ENCODE measurements at places on chromosomes 13 and 19.

DNA sequence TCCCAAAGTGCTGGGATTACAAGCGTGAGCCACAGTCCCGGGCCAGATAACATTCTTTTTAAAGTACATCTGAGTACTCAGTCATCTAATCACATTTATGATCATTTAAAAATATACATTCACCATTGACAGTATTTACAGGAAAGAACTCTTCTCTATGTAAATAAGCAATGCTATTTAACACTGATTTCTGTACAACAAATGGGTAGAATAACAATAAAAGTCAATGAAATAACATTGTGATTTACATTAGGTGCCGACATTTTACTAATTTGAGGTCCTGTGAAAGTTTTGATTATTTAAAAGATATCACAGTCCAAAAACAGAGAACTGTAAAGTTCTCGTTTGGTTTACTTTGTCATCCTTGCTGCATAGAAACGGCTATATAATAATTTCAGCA, 1763.7 kb downstream of the SLITRK1 start:
- DNase-seq, result no peak

- no peak for DNase-seq
Measured at GRCh38 chr19:8688930-8689329, 9.7 kb downstream of the ACTL9 start.

DNA sequence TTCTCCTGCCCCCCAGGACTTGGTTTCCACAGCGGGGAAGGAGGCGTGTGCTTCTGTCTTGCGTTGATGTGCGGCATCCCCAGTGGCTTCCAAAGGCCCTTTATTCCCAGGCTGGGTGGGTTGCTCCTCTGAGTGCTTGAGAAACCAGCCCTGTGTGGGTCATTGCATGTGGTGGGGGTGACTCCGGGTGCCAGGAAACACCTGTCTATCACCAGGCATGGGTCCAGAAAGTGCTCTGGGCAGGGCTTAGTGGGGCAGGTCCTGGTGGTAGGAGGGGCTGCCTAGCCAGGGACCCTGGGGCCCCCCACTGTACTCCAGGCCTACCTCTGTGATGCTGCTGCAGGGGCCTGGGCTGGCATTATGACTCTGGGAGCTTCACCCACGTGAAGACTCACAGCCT, 9.6 kb downstream of the DDA1 start:
- no peak for DNase-seq

- DNase-seq, result no peak
Measured at GRCh38 chr13:77298426-77298825, 28.5 kb downstream of the MYCBP2 start.

GRCh38 chr19:18312092-18312534, 10.8 kb downstream of the LSM4 start:
- DNase-seq, result no peak

DNA sequence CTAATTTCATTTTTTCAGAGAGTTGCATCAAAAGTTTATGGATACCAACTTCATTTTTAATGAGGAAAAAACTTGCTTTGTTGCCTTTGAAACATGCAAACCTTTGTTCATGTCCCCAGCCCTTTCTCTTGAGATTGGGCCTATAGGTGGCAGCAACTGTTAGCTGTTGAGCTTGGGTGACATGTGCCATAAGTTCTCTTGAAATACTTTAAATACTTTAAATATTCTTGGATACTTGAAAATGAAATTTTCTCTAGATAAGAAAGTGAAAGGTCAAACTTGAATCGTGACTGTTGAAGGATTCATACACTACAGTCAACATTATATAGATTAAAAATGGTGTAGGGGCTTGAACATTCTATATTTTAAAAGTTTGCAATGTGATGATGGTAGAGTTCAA, 294.9 kb downstream of the NDFIP2 start:
- peak; percentile 74 for DNase-seq

GRCh38 chr13:23918208-23918607, 20.9 kb upstream of the C1QTNF9B start:
- no peak for DNase-seq

DNA sequence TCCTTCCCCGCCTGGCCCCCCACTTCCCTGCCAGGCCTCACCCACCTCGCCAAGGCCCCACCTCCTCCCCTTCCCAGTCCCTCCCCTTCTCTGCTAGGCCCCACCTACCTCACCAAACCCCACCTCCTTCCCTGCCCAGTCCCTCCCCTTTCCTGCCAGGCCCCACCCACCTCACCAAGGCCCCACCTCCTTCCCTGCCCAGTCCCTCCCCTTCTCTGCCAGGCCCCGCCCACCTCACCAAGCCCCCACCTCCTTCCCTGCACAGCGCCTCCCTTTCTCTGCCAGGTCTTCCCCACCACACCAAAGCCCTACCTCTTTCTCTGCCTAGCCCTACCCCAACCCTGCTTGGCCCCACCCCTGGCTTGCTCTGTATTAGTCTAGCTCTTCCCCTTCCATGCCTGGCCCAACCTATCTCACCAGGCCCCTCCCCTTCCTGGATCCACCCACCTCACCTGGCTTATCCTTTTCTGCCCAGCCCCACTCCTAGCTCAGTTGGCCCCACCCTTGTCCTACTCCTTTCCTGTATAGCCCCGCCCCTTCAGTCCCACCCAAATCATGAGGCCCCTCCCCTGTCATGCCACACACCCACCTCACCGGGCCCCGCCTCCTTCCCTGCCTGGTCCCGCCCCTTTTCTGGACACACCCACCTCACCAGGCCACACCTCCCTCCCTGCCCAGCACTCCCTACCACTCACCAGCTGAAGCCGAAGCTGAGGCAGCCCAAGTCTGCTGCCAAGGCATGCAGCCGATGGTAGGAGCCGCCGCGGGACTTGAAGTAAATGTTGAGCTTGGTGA, 16.2 kb downstream of the CERS1 start:
- no peak for DNase-seq

- DNase-seq, result peak; percentile 57
Measured at GRCh38 chr19:19113040-19113626, 25.1 kb downstream of the TMEM161A start.

- DNase-seq, result no peak
Measured at GRCh38 chr13:37295573-37295972, 190.1 kb upstream of the CSNK1A1L start.

GRCh38 chr13:42970824-42971690, 21.0 kb downstream of the EPSTI1 start:
- peak; percentile 54 for DNase-seq

- DNase-seq, result no peak
Measured at GRCh38 chr19:48955308-48955958, 758 bp downstream of the BAX start.

GRCh38 chr13:30976025-30976424, 43.6 kb downstream of the TEX26 start:
- no peak for DNase-seq

GRCh38 chr13:62473190-62473943, 1057.7 kb upstream of the PCDH20 start:
- DNase-seq, result no peak

DNA sequence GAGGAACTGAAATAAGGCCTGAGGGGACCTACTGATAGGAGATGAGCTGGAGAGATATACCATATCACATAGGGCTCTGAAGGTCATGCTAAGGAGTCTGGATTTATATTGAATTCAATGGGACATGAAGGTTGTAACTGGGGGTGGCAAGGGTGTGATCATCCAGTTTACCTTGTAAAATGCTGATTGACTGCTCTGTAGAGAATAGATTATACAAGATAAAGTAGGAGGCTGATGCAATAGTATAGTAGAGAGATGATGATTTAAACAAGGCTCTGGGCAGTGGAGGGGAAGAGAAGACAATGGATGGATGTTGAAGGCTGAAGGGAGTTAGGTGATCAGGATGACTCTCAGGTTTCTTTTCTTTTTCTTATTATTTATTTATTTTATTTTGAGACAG, 18.0 kb upstream of the PAN3 start:
- DNase-seq, result no peak

- peak; percentile 38 for DNase-seq
Measured at GRCh38 chr19:57559008-57559403, 657 bp downstream of the ZNF550 start.

DNA sequence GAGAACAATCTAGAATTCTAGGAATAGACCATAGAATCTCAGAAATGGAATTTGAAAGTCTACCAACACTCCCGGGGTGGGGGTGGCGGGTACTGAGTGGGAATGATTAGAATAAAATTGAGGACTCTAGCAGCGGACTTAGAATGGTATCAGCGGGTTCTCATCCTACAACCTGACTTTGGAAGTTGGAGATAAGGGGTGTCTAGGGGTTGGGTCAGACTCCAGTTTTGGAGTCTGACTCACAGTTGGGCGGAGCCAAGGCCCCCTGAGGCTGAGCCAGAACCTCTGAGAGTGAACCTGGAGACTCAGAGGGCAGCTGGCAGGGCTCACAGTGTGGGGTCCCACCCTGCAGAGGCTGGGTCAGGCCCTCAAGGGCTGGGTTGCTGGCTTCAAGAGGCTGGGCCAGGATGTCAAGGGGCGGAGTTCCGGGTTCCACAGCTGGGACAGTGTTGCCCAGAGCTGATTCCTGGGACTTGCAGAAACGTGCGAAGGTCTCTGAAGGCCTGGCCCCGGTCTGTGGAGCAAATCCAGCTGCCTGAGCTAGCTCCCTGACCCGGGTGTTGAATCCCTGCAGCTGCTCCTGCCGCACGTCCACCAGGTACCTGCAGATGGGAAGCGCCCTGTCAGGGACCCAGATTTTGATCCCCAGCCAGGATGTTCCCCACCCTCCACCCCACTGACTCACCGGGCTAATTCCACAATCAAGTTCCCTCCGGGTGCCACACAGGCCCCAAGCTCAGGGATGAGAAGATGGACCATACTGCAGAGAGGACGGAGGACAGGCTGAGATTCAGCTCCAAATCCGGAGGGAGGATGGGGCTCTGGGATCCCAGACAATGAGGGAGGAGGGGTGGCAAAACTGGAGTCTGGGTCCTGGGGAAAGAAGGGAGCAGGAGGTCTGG, 1.6 kb upstream of the TNNI3 start:
- peak; percentile 22 for DNase-seq

GRCh38 chr13:108987517-108987916, 358.1 kb downstream of the MYO16 start:
- DNase-seq, result peak; percentile 7

DNA sequence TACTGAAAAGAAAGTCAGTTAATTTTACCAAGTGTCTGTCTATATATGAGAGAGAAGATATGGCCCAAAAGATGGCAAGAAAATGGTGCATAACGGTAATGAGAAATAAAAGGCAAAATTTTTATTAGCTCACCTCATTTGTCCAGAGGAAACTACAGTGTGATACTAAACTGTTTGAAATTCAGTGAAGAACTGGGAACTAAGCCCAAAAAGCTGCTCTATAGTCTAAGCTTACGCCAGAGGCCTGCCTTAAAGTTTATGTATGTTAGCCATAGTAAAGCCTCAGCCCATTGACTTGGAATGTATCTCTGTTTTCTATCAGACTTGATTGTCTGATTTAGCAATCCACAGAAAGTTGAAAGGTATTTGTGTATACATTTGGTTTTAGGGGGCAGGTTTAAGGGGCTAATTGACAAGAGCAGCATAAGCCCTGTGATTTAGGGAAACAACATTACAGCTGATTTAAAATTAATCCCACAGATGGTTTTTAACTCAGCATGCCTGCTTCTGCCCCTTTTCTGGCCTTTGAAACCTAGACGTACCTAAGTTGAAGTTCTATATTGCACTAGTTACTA, 91.0 kb upstream of the MAB21L1 start:
- no peak for DNase-seq

GRCh38 chr13:84038001-84038400, 155.7 kb upstream of the SLITRK1 start:
- no peak for DNase-seq

DNA sequence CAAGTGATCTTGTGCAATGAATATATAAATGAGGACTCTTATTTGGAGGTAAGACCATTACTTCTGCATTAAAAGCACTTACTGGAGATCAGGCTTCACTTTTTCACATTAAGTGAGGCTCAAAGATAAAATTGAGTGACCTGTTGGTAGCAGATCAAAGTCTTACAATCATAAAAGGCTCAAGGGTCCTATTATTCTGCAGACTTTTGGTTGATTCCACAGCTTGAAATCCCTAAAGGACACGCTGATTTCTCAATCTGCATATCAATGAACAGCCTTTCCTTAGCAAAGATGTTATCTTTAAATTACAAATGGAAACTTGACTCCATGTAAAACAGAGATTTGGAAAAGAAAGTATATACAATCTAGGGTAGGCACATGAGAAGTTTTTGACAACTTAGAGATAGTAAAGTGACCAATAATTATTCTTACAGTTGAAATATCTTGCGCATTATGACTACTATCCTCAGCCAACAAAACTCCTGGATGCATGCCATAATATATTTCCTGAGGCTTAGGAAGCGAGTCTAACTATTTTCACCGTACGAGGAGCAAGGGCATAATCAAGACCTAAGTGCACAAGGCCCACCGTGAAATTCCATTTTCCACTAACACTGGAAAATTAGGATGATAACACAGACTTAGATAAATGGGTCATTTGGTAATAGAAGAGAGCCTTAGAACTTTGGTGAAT, 640.7 kb downstream of the LIG4 start:
- no peak for DNase-seq

- peak; percentile 36 for DNase-seq
Measured at GRCh38 chr19:6580313-6580712, 10.6 kb downstream of the CD70 start.

DNA sequence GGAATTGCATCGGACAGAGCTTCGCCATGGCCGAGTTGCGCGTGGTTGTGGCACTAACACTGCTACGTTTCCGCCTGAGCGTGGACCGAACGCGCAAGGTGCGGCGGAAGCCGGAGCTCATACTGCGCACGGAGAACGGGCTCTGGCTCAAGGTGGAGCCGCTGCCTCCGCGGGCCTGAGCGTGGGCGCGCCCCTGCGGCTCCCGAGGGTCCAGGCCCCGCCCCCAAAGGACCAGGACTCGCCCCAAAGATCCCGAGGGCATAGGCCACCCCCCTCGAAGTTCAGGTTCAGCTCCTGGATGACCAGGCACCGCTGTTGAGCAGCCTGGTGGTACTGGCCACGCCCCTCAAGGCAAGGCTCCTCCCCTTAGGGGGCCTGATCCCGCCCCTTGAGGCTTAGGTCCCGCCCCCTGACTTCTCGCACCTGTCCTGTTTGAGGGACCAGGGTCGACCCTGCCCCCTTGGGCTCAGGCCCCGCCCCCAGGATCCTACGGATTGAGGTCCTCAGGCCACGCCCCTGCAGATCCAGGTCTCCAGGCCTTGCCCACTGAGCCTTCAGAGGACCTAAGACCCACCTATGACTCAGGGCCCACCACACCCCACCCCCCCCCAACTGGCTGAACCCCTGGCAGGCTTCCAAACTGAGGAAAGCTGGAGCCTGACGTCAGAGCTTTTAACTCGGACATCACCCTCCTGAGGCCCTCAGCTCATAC, 43.1 kb downstream of the CYP4F22 start:
- no peak for DNase-seq

DNA sequence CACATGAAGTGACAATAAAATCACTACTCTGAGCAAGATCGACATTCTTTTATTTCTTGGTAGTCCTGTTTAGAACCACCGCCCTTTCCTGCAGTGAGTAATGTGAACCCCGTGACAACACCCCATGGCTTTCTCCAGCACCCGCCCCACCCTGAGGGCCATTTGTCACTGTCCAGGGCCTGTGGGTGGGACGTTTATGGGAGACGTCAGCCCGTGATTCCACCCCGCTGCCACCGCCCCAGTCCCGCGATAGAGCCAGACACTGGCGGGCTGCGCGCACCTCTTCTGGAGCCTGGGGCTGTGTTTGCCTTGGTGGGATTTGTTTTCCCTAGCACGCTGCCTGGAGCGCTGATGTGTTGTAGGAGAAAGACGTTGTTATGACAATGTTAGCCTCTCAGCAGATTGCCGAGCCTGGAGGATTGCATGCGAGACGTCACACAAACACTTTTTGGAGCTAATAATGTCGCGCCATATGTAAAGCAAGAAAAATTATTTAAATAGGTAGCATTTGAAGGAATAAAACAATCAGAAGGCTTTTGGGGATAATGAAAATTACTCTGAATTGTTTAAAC, 263.7 kb downstream of the TEX29 start:
- DNase-seq, result no peak
